ENCODE measurements at places on chromosomes 6 and 20.

GRCh38 chr6:45822873-45823272 is 192.8 kb downstream of the CLIC5 start:
- DNase-seq, result no peak

DNA sequence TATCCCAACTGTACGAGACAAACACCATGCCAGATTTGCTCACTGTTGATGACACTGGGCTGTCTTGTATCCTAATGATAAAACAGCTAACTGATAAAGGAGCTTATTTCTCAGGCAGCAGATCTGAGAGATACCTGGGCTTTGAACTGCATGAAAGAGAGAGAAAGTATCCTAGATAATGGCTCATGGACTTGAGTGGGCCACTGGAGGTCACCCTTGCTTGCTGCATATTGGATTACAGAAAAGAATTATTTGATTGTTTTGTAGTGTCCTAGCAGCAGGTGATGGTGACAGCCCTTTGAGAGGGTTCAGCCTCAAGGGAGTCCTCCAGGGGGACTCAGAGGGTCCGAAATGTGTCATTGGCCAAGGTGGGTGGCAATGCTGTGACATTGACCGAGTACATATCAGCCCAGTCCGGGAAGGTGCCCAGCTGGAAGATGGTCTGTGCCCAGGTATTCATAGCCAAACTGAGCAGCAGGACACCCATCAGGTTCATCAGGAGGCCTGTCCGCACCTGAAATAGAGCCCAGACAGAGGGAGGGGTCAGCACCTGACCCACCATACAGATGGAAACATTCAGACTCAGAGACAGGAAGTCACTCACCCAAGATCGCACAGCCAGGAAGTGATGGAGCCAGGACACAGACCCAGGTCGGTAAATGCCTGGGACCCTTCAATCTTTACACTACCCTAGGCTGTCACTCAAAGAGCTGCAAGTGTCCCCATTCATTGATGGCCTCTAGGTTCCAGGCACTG is 9.4 kb upstream of the OCSTAMP start:
- no peak for DNase-seq

DNA sequence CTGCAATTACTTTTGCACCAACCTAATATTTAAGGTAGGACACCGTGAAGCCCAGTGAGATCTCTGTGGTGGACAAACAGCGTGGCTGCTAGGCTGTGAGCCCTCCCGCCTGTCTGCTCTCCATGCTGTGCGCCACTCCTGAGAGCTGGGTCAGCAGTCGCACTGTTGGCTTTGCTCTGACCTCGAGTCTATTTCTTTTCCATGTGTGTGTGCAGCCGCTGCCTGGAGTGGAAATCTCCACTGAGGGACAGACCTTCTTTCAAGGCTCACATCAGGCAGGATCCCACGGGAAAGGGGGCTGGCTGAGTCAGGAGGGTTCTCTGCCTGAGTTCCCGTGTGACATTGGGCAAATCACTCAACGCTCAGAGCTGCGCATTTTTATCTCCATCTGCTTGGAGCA is 27.1 kb downstream of the RIPOR3 start:
- no peak for DNase-seq

- DNase-seq, result no peak
These were observed 70.5 kb downstream of the NINL start for GRCh38 chr20:25514747-25515340.

- DNase-seq, result no peak
These were observed 645.5 kb downstream of the GRIK2 start for GRCh38 chr6:102038964-102039363.

- no peak for DNase-seq
These were observed 193.1 kb downstream of the DOK5 start for GRCh38 chr20:54668271-54669039.

- DNase-seq, result no peak
These were observed 36.2 kb downstream of the SF3B5 start for GRCh38 chr6:144059139-144059538.

DNA sequence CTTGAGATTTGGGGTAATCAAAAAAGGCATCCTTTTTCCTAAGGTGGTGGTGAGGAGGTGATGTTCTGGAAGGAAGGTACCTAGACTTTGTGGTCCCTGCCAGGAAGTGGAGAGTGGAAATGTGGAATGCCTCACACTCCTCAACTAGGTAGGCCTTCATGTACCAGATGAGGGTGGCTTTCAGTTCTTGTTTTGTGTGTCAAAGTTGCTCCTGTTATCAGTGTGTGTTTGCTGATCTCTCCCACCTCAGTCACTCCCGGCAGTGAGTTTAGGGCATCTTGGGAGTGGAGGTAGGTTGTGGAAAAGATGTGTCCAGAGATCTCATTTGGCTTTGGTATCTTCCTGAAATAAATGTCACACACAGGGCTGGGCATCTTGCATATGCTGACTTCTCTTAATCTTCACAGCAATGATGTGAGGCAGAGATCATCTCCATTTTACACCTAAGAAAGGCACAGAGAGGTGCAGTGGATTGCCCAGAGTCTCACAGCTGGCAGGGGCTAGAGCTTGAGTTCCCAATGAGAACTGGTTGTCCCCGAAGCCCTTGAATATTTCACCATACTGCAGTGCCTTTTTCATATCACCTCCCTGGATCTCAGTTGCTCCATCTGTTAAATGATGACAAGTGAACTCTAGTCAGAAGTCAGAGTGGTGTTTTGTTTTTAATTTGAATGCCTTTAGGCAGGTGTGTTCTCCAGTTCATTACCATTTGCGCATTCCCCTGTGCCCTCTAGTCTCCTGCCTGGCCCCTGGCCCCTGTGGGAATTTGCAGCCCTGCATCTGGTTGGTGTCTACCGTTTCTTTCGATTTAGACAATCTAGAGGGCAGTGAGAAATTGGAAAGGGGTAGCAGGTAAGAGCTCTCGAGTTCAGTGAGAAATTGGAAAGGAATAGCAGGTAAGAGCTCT is 2.9 kb downstream of the PKIG start:
- DNase-seq, result no peak

GRCh38 chr6:11584244-11584643 is 46.7 kb downstream of the TMEM170B start:
- DNase-seq, result no peak

GRCh38 chr20:16395366-16395765 is 177.9 kb downstream of the KIF16B start:
- no peak for DNase-seq

DNA sequence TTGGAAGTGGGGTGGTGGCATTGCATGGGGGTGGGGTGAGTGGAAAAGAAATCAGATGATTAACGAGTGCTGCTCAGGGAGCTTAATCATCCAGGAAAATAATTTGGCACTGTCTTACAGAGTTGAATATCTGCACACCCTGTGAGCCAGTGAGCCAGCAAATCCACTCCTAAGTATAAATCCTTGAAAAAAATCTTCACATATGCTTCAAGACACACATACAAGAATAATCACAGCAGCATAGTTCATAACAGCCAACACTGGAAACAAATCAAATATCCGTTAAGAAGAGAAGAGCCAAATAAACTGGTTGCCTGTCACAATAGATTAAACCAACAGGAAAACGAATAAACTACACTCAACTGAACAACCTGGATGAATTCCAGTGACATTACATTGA is 62.8 kb downstream of the SAMD3 start:
- no peak for DNase-seq

DNA sequence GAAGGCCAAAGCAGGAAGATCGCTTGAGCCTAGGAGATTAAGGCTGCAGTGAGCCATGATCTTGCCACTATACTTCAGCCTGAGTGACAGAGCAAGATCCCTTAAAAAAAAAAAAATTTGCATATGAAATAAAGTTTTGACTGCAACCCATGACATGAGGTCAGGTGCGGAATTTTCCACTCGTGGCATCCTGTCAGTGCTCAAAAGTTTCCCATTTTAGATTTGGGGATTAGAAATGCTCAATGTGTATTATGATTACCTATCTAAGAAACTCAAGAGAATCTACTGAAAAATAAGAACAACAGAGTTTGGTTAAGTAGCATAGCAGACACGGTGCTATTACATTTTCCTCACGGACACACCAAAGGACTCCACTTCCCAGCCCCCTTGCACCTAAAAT is 11.7 kb downstream of the SLC23A2 start:
- DNase-seq, result no peak

- DNase-seq, result no peak
These were observed 127.8 kb downstream of the ATXN1 start for GRCh38 chr6:16633465-16633864.

- no peak for DNase-seq
These were observed 789 bp downstream of the PHACTR1 start for GRCh38 chr6:12717356-12717755.

- DNase-seq, result no peak
These were observed 3.1 kb downstream of the COL12A1 start for GRCh38 chr6:75202676-75203131.

DNA sequence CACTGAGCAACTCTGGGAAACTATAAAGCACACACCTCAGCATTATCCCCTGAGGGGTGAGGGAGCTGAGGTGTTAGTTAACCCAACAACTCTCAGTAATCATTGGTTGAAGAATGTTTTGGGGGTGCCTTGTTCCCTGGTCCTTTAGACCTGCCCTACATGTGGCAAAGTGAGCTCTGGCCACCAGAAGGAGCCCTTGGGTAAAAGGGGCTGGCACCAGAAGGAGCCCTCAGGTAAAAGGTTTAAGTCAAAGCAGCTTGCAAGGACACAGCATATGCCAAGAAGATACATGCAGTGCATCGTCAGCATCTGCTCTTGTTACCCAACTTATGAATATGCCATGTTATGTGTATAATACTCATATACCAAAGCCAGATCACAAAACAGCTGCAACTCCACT is 1081.7 kb downstream of the KIF16B start:
- no peak for DNase-seq

DNA sequence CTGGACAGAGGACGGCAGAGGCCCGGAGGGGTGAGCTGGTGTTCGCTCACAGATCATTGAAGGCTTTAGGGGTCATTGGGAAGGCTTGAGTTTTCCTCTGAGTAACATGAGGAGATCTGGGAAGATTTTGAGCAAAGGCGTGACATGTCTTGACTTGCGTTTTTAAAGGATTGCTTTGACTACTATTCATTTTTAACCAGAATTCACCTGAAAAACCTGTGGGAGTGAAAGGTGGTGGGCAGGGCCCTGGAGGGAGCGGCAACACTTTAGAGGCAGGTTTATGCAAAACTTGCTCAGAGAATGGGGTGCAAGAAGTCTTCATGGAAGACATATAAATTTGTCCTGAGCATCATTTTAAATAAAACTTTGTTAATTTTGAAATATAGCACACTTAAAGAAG is 72.2 kb upstream of the EEF1E1 start:
- DNase-seq, result no peak

DNA sequence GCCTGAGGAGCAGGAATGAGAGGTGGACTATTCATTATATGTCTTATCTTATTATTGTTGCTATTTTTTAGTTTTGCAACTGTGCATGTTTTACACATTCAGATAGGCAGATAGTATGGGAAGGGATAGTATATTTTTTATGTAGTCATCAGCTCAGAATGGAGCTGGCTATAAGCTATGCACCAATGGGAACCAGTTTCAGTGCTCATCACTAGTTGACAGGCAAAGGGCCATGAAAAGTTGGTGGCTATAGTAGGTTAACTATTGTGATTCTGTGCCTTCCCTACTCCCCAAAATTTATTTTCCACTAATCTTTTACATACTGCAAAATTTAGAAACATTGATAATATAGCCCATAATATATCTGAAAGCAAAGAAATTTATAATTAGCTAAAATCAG is 5.3 kb upstream of the UBD start:
- DNase-seq, result no peak

DNA sequence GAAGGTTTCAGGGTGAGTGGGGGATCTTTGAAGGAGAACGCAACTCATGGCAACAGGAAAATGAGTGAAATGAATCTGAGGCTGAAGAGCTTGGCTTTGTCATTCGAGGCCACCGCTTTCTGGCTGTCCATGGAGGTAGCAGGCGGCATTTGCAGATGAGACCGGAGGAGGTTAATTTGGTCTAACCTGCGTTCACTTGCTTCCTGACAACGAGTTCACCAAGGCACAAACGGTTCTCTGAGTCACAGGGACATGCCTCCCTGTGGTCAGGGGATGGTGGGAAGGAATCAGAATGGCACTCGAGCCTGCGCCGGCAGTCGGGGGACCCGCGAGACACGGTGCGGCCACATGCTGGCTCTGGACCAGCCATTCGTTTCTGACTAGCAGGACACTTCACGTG is 75.0 kb downstream of the IRF4 start:
- no peak for DNase-seq

DNA sequence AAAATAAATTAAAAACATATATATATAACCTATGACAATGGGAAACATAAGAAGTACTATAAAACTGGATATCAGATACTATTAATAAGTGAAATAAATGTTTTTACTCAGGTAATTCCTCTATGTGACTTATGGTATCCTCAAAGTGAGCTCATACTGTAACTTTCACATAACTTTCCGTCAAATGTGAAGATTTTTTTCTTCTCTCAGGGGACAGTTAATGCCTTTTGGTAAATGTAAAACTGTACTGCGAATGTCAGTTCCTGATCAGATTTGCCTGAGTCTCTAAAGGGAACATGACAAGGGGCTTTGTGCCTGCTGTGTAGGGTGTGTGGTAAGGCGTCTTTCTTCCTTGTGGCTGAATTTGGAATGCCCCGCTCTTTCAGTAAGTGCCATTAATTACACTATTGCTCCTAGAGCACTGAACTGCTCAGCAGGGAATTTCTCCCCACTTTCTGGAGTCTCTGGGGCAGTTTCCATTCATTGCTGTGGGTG is 271.8 kb downstream of the PRL start:
- DNase-seq, result no peak

- DNase-seq, result no peak
These were observed 26.4 kb upstream of the FABP7 start for GRCh38 chr6:122753000-122753687.

DNA sequence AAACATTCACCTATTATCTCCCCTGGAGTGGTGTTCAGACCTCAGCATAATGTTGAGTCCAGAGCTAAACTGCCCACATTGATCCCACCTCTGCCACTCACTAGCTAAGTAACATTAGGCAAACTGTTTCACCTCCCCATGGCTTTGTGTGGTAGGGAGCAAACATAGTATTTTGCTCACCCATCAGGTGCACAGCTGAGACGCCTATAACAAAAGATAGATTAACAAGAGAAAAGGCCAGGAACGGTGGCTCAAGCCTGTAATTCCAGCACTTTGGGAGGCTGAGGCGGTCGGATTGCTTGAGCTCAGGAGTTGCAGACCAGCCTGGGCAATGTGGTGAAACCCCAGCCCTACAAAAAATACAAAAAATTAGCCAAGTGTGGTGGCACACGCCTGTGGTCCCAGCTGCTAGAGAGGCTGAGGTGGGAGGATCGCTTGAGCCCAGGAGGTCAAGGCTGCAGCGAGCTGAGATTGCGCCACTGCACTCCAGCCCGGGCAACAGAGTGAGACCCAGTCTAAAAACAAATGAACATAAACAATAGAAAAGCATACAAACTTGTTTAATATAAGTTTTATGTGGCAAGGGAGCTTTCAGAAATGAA is 91.6 kb downstream of the MAP3K7 start:
- no peak for DNase-seq

- DNase-seq, result peak; percentile 75
These were observed 13.5 kb downstream of the MANBAL start for GRCh38 chr20:37302981-37303380.

All from ascending aorta (tissue), 2 donors.